ENCODE measurements at places on chromosomes 5 and 9.

DNA sequence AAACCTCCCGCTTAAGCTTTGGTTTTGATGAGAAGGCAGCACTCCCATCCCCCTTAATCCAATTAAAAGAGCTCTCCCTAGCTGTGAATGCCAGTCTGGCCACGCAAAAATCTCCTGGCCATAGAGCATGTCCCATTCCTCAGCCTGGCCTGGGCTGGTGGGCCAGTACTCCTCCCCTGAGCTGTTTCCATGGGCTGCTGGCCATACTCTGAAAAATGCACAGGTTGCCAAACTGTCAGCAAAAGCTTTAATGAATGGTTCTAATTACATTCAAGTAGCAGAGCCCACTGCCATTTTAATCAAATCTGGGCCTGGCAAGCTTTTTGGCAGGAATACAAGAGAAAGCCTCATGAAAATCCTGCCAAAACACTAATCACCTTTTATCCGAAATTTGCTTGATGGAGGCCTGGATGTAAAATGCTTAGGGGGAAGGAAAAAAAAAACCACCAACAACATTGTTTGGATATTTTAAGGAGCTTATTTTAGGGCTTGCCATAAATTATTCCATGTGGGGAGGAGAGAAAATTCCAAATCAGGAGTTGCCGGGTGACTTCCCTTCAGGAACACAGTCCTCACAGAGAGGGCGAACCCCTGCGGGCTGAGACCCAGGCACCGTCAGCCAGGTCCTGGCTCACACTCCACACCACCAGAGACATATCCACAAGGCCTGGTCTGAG is 243.3 kb downstream of the SEC61B start:
- DNase-seq: no peak

DNA sequence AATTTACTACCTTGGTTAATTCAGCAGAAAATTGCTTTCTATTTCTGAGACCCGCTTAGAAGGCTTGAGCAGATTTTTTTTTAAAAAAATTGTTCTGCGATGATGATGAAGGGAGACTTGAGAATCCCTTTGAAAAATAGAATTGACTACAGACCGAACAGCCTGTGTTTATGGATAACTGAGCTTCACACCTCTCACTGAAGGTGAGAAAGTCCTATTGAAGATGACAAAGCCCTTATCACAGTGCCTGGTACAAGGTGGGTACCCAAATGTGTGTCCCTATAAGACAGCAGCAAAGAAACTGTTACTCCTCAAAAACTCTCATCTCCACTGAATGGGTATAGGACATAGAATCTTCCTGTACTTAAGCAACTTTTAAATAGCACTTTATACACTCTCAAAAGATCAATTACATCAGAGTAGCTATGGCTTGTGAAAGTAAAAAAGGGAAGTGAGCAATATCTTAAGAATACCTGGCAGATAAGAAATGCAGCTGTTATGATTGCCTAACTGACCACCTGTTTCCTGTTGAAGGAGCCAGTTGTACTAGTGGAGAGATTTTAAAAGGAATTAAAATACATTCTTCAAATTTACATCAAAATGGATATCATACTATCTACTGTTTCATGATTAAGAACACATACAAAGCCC is 419.7 kb downstream of the CHSY3 start:
- no peak for DNase-seq

DNA sequence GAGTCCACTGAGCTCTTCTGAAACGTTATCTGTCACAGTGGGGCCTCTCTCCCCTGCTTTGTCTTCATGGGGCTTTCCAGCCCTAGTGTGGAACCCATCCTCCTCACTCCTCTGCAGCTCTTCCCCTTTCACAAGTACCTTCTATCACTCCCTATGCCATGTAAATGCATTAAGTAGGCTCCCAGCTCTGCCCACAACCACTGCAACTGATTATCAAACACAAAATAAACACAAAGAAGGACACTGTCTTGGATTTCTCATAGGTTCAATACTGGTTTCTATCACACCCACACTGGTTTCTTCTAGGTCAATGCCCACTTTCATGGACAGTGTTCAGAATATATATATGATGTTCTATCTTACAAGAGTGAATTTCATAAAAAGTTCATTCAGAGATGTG is 139.4 kb downstream of the GNAQ start:
- no peak for DNase-seq

DNA sequence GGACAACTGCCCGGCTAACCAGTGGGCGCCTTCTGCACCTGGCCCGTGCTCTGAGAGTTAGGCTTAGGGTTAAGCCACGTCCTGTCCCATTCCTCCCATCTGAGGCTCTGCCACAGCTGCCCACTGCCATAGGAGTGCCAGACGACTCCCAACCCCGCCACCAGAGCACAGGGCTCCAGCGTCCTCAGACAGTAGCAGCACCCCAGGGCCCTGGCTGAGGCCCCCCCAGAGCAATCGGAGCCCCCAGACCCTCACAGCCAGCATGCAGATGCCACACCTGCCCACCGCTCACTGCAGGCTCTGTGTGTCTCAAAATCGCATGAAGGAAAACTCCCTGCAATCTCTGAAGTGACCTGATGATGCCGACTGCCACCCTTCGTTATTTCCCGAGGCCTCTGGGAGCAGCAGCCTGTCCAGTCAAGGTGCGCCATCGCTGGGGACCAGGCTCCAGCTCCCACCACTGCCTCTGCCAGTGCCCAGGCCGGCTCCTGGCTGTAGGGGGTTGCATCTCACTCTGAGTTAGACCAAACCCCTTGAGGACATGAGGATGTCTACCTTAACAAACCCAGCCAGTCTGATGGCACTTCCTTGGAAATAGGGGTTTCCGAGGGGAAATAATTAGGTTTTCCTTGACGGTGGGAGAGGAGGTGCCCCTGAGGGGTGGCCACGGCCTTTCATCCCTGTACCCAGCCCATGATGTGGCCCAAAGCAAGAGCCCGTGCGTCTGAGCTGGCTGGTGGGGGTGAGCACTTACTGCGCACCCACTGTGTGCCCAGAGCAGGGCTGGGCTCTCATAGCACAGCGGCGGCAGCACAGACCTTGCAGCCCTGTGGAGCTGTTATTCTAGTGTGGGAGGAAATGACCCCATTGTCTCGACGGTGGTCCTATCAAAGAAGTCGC is 58.0 kb upstream of the RNF130 start:
- no peak for DNase-seq

DNA sequence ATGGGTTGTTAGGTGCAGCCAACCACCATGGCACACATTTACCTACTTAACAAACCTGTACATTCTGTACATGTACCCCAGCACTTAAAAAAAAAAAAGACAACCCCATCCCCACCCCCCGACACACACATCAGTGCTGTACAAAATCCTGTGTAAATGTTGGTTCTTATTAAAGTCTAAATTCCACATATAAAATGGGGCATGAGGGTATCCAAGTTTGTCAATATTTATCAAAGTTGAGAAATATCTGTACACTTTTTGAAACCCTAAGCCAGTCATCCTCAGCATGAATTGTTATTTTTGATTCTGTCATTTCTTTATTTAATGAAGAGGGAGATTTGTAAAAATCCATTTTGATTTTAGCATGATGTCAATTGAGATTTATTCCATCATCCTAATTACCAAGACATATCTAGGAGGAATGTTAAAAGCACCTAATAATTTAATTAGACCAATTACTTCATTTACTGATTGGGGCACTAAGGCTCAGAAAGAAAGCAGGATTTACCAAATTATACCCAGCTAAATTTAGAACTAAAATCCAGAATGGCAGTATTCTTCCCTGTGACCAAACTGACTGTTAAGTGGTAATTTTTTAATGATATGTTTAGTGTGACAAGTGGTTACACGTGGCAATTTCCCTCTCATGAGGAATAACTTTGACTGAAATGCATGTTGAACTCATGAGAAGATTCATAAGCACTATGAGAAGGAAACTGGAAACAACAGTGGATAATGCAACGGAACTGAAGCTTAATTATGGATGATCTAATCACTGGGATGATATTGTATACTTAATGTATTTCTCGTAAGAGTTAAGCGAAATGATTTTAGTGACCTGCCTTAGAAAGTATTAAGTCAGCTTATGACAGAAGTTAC is 195.9 kb downstream of the SGCD start:
- DNase-seq: no peak

DNA sequence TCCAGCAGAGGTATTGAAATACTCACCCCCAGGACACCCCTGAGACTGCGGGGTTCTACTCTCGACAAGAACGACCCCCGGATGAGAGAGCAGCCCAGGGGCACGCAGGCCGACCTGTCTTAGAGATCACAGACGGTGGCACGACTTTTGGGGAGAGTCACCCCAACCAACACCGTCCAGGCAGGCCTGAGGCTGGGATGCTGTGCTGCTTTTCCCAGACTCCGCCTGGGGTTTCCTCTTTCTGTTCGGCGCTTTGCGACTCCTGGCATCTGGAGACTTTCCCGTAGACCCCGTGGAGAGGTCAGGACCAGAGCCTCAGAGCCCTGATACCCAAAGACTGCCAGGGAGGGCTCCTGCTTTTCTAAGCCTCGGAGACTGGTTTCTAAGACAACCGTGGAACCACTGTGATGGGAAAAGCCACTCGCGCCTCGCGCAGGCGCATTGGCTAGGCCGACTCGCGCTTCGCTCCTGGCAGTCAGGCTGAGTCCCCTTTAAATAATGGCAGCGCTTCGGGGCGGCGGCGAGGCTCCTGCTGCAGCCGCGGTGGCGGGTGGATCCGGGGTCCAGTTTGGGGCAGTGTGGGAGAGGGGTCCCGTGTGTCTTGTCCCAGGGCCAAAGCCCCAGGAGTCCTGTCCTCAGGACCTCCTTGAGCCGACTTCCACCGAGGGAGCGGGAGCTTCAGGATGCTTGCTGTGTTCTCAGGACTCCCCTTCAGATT is 484.0 kb downstream of the SPATA31A7 start:
- no peak for DNase-seq

GRCh38 chr9:6733831-6734230 is 23.9 kb upstream of the KDM4C start:
- no peak for DNase-seq
